ENCODE measurements at places on chromosomes 1 and 21. TPM values are rescaled to one million over a fixed set of nuclear protein-coding genes. Genes with fewer than 3 reads are reported as not detected.

DNA sequence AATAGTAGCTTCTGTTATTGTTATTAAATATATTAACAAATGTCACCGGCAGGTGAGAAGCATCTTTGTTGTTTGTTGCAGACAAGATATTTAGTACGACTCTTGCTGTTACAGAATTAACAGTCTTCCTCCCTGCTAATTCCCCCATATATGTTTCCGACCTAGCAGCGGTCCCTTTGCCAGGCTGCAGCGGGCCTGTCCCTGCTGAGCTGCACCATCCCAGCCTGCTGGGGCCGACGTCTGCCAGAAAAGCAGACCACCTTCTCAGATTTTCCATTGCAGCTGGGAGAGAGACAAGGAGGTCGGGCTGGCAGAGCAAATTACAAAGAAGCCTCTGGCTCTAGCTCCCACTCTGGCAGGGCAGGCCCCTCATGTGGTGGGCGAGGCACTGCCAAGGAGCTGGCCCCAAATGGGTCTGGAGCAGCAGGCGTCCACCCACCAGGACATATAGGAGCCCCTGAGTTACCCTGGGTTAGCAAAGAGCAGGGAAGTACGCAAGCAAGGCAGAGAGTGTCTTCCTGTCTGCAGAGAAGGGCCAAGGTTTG lies 142.7 kb downstream of the FOXD2 start:
- DNase-seq = no peak
- no peak overlapping the region for H3K27ac ChIP-seq
- no peak overlapping the region for H3K4me3 ChIP-seq
- H3K36me3 ChIP-seq = no peaks in the 10 kb centered on the region

- H3K4me1 ChIP-seq = peaks cover 47% of the 10 kb centered on the region
- H3K27me3 ChIP-seq = no peaks in the 10 kb centered on the region
- DNase-seq = peak; percentile 98
- peak overlapping the region; percentile 82 for H3K27ac ChIP-seq
Observed at GRCh38 chr1:64006276-64007051, 197.0 kb upstream of the UBE2U start.

- H3K27me3 ChIP-seq = no peaks in the 10 kb centered on the region
- DNase-seq = no peak
- H3K36me3 ChIP-seq = no peaks in the 10 kb centered on the region
- no peak overlapping the region for H3K27ac ChIP-seq
- no peaks in the 10 kb centered on the region for H3K4me1 ChIP-seq
Observed at GRCh38 chr1:198919667-198920398, 281.0 kb downstream of the PTPRC start.

DNA sequence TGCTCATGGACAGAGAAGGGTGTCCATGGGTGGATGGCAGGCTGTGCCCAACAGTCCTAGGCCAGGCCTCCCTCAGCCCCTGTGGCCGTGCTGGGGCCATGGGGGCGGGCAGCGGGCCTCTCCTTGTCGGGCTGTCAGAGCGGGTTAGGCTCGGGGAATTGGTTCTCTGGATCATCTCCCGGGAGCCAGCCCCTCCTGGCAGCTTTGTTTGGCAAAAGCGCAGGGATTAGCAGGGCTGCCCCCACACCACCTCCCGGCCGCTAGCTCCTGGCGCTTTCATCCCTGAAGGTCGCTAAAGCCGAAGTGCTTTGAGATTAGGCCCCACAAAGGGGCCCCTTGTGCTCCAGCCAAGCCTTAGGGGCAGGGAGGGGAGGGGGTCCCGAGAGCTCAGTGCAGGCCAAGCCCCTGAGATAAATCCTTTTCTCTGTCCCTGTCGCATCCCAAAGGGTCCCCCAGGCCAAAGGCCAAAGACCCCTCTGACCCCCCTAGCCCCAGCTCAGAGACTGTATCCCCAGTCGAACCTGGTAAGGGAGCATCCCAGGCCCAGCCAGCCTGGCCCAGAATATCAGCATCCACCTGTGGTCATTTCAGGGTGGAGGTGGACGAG lies 9.8 kb upstream of the DMBX1 start:
- peaks cover 9% of the 10 kb centered on the region for H3K4me1 ChIP-seq
- H3K27me3 ChIP-seq = no peaks in the 10 kb centered on the region
- H3K36me3 ChIP-seq = no peaks in the 10 kb centered on the region
- no peak for DNase-seq
- no peak overlapping the region for H3K4me3 ChIP-seq
- H3K27ac ChIP-seq = no peak overlapping the region

GRCh38 chr21:43211760-43212115 lies 42.9 kb downstream of the CRYAA start:
- H3K36me3 ChIP-seq = no peaks in the 10 kb centered on the region
- peaks cover 16% of the 10 kb centered on the region for H3K4me1 ChIP-seq
- no peak overlapping the region for H3K27ac ChIP-seq
- H3K27me3 ChIP-seq = no peaks in the 10 kb centered on the region

DNA sequence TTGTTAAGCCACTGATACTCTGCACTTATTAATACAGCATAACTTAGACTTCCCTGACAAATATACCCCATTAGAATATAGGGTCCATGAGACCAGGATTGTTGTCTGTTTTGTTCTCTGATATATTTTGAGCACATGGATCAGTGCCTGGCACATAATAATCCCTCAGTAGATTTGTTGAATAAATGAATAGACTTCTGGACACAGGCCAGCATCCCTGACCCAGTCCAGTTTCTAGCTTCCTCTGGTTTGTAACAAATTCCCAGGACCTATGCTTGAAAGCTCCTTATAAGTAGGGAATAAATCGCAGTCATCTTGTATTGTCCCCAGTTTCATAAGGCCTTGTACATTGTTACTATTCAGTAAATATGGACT lies 58.2 kb upstream of the GADD45A start:
- H3K36me3 ChIP-seq = no peaks in the 10 kb centered on the region
- no peak overlapping the region for H3K4me3 ChIP-seq
- DNase-seq = no peak
- no peaks in the 10 kb centered on the region for H3K27me3 ChIP-seq

GRCh38 chr1:223211323-223211985 lies 68.4 kb upstream of the TLR5 start:
- no peak for DNase-seq
- no peaks in the 10 kb centered on the region for H3K36me3 ChIP-seq

DNA sequence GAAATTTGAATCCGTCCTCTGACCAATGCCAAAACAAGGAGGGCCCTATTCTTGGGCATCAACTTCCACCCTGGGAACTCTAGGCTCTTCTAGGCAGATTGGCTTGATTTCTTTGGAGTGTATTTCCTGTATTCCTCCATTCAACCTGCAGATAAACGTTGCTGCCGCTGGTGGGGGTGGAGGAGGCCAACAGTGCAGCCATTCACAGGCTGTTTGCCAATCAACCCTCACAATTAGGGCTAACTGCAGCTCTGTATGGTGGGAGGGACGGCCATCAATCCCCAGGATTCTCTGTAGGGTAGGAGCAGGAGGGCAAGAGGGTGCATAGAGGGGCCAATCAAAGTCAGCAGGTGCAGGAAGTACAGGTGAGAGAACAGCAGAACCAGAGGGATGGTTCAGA lies 273.1 kb upstream of the PROX1 start:
- no peak for DNase-seq
- no peaks in the 10 kb centered on the region for H3K27me3 ChIP-seq
- H3K36me3 ChIP-seq = no peaks in the 10 kb centered on the region
- H3K4me3 ChIP-seq = no peak overlapping the region
- H3K27ac ChIP-seq = no peak overlapping the region

Gene TMEM53
- 33.2 TPM for total RNA-seq

DNA sequence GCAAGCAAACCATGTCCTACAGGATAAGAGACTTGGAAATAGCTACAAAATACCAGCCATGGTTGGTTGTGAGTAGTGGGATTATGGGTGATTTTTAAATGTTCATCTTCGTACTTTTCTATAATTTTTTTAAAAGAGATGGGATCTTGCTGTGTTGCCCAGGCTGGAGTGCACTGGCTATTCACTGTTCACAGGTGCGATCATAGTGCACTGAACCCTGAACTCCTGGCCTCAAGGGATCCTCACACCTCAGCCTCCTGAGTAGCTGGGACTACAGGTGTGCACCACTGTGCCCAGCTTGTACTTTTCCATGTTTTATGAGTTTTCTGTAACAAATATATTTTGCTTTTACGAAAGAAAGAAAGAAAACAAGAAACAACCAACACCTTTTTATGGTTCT lies 224.2 kb downstream of the FOXD2 start:
- no peaks in the 10 kb centered on the region for H3K36me3 ChIP-seq
- no peak overlapping the region for H3K4me3 ChIP-seq
- no peaks in the 10 kb centered on the region for H3K4me1 ChIP-seq
- H3K27me3 ChIP-seq = no peaks in the 10 kb centered on the region

Gene TFF1
- total RNA-seq = 2.2 TPM

Gene TFF3
- not detected for total RNA-seq

DNA sequence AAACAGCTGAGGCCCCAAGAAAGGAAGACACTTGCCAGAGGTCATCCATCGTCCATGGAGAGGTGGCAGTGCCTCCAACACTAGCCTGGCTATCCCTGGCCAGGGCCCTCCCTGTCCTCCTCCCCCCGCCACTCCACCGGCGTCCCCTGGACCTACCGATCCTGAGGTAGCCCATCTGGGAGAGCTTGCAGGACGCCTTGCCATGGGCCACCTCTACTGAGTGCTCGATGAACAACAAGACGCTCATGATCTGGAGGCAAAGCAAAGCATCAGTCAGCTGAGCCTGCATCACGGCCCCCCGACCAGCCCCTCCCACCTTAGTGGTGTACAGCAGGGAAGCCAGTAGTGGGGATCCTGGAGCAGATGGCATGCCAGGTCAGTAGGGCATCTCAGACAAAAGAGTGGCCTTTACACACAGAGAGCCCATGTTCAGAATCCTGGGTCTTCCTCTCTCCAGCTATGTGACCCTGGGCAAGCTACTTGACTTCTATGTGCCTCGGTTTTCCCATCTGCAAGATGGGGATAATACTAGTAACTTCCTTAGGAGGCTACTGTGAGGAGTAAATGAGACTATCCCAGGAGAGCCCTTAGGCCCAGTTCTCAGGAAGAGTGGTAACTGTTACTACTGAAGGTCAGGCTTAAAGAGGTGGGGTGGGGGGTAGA lies 15.1 kb downstream of the LAPTM5 start:
- DNase-seq = no peak
- H3K27ac ChIP-seq = no peak overlapping the region
- peaks cover 20% of the 10 kb centered on the region for H3K4me1 ChIP-seq
- H3K4me3 ChIP-seq = no peak overlapping the region
- no peaks in the 10 kb centered on the region for H3K36me3 ChIP-seq

DNA sequence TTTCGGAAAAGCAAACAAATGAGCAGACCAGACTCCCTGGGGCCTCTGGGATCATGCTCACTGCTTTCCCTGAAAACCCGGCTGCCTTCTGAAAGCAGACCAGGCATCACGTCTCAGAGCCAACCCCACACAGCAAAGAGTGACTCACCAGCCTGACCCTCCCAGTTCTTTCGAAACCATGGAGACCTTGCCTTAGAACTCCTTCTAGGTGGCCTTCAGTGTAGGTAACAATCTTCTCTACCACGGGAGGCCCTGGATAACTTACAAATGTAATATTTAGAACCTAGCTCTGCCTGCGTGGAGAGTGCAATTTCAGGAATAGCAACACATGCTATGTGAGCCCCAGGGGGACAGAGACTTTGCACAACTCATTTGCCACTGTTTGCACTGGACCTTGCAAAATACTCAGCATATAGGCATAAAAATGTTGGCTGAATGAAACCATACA lies 105.2 kb downstream of the SUSD4 start:
- DNase-seq = peak; percentile 64
- no peaks in the 10 kb centered on the region for H3K36me3 ChIP-seq
- peaks cover 16% of the 10 kb centered on the region for H3K4me1 ChIP-seq
- no peaks in the 10 kb centered on the region for H3K27me3 ChIP-seq

- 0 out of 2 replicates have a peak within 1 kb of the TSS, but pooled peaks have one; percentile 14 for H3K27ac ChIP-seq
- peak; percentile 39 for DNase-seq
- H3K36me3 ChIP-seq = 0 out of 2 replicates have a peak, but pooled peaks cover 4% of the 10 kb centered on the region
- H3K4me3 ChIP-seq = peak within 1 kb of the TSS; percentile 70
Observed at GRCh38 chr1:222618001-222618879, at the start of gene MIA3. TSS of gene MIA3 (plus strand) at chr1:222618097. CDS start at chr1:222618111, 14 bp downstream.

Gene OR2L5
- total RNA-seq = not detected

Gene LPGAT1
- total RNA-seq = 46.0 TPM

Gene RCC1
- total RNA-seq = 134 TPM

Gene AMY1A
- not detected for total RNA-seq

Gene HPCAL4
- total RNA-seq = not detected

Gene LDLRAD1
- 1.6 TPM for total RNA-seq

- no peak overlapping the region for H3K27ac ChIP-seq
- no peaks in the 10 kb centered on the region for H3K27me3 ChIP-seq
- DNase-seq = no peak
- H3K4me3 ChIP-seq = no peak overlapping the region
Observed at GRCh38 chr1:81525085-81525484, 275.6 kb upstream of the ADGRL2 start.

DNA sequence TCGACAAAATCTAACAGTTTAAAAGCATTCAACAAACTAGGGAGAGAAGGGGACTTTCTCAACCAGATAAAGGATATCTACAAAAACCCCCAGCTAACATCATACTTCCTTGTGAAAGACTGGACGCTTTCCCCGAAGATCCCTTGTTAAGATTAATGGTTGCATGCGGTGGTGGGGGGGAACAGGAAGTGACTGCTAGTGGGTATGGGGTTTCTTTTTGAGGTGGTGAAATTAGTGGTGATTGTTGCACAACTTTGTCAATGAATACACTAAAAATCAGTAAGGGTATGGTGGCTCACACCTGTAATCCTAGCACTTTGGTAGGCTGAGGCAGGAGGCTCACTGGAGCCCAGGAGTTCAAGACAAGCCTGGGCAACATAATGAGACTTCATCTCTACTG lies 26.9 kb upstream of the EYA3 start:
- H3K4me1 ChIP-seq = peaks cover 26% of the 10 kb centered on the region
- peak overlapping the region; percentile 29 for H3K27ac ChIP-seq
- no peak for DNase-seq
- H3K36me3 ChIP-seq = no peaks in the 10 kb centered on the region

DNA sequence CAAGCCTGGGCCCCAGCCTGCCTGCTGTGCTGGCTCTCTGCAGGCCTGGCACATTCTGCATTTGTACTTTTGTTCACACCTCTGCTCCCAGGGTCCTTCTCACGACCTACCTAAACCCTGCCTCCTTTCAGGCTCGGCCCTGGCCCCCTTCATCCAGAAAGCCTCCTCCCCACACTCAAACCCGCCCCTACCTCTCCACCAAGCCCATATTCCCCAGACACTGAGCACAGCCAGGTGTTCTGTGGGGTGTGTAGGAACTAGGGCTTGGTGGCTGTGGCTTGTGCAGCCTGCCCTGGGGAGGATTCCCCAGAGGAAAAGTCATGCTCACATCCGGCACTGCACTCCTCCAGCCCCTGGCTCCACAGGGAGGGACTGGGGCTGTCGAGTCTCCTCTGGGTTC lies 8.2 kb upstream of the MIXL1 start:
- no peaks in the 10 kb centered on the region for H3K36me3 ChIP-seq
- no peak overlapping the region for H3K4me3 ChIP-seq
- H3K27me3 ChIP-seq = no peaks in the 10 kb centered on the region
- no peak for DNase-seq

DNA sequence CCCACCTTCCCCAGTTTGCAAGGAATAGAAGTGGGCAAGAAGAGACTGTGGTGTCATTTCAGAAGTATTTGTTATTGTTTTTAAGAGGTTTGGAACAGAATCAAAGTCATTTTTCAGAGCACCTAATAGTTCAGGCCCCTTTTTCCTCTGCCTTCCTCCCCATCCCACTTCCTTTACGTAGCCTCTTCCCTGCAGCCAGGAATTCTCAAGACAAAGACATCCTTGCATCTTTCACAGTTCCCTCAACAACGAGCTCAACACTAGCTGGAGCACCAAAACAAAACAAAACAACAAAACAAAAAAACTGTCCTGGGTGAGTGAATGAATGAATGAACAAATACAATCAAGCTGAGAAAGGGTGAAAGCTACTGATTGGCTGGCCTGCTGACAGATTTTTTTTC lies 7.0 kb downstream of the PALMD start:
- no peak for DNase-seq
- H3K36me3 ChIP-seq = no peaks in the 10 kb centered on the region
- no peak overlapping the region for H3K27ac ChIP-seq
- H3K4me1 ChIP-seq = peaks cover 21% of the 10 kb centered on the region

Gene UQCRHL
- total RNA-seq = 5.1 TPM

Gene CRP
- total RNA-seq = not detected

All from PC-9 (cell line).